H9 (cell line): ENCODE measurements at places on chromosomes 7 and 10.

DNA sequence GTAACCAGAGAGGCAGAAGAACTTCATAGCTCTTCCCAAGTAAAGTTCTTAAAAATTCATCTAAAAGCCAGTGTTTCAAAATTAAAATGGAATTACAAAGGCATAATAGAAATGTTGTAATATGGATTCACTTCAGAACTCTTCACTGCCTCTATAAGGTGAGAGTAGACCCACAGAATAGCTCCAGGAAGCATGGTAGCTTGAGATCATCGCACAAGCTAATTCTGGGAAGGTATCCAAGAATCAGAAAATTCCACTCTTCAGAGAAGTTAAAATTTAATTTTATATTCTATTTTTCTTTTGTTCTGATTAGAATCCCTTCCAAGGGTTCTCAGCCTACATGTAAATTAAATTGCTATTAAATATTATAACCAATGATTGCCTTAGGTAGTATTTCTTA, 1.5 kb upstream of the DHX32 start:
- DNase-seq = no peak

DNA sequence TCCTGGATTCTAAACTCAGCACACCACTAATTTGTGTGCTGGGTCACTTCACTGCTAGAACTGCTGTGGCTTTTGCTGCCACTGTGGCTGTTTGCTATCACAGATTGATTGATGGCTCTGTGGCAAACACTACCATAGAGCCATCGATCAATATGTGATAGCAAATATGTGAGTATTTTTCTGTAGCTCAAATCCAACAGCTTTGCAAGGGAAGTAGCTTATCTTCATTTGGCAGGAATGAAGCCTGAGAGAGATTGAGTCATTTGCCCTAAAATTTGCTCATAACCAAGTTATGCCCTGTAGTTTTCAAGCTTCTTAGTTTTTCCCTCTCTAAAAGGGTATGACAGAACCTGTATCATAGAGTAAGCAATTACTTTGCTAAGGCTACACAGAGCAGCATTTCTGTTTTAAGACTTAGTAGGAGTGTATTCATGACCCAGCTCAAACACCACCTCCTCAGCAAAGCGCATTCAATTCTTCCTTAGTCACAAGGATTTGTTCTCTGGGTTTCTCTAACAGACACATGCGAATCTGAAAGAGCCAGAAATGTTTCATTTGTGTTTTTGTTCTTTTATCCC, 43.1 kb downstream of the MINPP1 start:
- DNase-seq = no peak

- no peak for DNase-seq
Observed at GRCh38 chr7:7773334-7774309, 55.2 kb upstream of the RPA3 start.

DNA sequence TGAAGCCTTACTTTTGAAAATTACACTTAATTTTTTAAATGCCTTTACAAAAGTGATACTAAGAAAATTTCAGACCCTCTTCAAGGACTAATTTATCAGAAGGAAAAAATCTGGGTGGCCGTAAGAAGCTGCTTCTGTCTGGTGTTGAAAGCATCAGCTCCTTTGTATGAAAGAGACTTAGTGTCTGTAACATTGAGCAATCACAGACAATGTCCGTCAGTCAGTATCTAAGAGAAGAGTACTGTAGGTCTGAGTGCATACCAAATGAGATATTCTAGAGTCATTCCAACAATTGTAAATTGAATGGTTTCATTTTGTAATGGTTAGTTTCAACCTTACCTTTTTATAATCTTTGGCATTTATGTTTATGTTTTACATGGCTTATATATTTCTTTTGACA, 11.1 kb upstream of the MDFIC start:
- no peak for DNase-seq

GRCh38 chr7:130622866-130623265, 45.7 kb downstream of the COPG2 start:
- no peak for DNase-seq

DNA sequence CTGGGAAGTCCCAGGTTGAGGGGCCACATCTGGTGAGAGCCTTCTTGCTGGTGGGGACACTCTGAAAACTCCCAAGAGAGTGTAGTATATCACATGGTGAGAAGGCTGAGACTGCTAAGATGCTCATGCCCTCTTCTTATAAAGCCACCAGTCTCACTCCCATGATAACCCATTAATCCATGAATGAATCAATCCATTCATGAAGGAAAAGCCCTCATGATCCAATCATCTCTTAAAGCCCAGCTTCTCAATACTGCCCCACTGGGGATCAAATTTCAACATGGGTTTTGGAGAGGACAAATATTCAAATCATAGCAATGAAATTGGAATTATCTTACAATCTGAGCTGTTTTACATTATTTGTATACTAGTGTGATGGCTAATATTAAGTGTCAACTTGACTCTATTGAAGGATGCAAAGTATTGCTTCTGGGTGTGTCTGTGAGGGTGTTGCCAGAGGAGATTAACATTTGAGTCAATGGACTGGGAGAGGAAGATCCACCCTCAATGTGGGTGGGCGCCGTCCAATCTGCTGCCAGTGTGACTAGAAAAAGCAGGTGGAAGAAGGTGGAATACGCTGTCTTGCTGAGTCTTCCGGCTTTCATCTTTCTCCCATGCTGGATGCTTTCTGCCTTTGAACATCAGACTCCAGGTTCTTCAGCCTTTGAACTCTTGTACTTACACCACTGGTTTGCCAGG, 14.3 kb upstream of the UBE2D1 start:
- no peak for DNase-seq

GRCh38 chr7:132063800-132064199, 507.4 kb upstream of the PODXL start:
- no peak for DNase-seq
